ENCODE measurements at places on chromosomes 1 and 21.

GRCh38 chr1:198480876-198481275 lies 59.6 kb downstream of the ATP6V1G3 start:
- no peak for DNase-seq

DNA sequence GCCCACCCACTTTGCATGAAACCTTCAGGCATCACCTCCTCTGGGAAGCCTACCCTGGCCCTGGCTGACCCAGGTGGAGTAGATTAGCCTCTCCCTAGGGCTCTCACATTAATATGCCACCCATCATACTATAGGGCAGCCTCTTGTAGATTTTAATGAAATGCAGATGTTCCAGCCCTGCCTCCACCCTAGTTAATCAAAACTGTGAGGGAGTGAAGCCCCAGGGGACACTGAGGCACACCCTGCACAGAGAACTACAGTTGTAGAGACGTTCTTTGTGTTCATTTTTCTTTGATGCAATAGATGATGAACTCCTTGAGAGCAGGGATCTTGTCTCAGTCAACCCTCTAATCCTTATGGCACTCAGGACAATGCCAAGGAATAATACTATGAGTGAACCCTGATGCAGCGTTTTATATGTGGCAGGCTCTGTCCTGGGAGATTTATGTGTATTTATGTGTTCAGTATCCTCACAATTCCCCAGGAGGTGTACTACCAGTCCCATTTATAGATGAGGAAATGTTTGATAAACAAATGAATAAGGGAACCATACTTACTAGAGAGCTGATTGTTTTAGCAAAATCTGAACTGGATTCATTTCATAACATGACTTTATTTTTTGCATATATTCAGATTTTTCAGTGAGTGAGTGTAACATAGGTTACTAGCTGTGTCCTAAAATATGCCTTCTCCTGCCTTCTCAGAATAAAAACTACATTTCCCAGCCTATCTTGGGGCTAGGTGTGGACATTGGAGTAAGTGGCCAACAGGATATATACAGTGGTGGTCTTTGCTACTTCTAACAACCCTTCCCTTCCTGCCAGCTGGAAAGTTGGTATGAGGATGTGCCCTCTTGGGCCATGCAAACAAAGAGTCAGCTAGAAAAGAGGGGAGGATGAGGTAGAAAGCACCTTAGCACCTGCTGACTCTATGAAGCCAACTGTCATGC lies 23.5 kb upstream of the PRELP start:
- no peak for DNase-seq

GRCh38 chr1:172581779-172582178 lies 48.8 kb downstream of the SUCO start:
- no peak for DNase-seq

DNA sequence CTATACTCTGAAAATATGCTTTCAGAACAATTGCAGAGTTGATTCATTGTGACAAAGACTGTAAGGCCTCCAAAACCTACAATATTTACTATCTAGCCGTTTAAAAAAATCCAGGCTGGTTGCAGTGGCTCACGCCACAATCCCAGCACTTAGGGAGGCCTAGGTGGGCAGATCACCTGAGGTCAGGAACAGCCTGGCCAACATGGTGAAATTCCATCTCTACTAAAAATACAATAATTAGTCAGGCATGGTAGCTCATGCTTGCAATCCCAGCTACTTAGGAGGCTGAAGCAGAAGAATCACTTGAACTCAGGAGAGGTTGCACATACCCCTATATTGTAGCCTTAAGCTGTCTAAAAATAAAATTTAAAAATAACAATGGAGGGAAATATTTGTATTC lies 5.3 kb upstream of the TFF2 start:
- no peak for DNase-seq

GRCh38 chr1:62991152-62991551 lies 207.2 kb downstream of the ATG4C start:
- DNase-seq: no peak

All from dorsolateral prefrontal cortex (tissue), 122 donors.